ENCODE measurements at places on chromosomes 5 and 9.

DNA sequence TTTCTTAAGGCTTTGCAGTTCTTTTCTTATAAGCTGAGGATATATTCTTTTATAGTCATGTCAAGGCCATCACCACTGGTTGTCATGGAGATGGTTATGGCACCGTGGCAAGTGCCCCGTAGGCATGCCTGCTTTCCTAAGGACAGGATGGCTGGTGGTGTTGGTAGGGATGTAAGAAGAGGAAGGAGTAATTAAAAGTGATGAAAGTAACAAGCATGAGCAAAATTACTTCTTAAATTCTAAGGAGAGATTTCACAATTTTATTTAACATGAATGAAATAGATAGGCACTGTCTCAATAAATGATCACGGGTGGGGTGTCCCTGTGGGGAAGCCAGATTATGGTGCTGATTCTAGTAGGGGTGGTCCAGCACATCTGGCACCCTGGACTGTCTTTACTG is 290.2 kb upstream of the KLF4 start:
- DNase-seq, result peak; percentile 17

DNA sequence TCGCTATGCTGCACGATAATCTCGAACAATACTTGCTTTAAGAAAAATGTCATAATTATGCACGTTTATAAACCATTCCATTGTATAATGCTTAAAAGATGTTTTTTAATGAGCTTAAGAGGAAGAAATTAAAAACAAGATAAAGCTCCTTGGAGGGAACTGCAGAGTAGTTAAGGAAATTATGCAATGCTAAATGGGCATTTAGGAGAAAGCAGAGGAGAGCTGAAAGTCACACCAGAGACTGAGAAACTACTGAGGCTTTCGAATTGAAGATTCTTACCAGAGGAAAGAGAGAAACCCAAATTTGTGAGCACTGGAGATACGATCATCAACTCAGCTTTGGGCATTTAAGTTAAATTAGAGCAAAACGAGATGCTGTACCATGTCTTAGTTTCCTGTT is 119.4 kb downstream of the CDH10 start:
- DNase-seq, result no peak

DNA sequence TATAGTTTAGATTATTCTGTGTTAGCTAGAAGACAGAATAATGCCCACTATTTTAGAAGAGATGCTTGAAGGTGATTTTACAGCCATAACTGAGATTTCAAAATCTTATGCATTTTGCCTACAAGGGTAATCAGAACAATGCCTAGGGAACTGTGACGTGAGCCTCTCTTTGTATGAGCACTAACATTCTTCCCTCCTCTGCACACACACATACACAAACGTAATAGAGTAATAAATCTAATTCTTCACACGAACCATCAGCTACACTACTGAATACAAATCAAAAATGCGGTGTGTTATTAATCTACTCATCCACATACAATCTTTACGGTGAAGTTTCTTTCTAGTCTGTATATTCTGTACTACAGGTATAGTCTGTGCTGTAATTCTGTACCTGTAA is 227.8 kb downstream of the PLK2 start:
- no peak for DNase-seq

- DNase-seq, result peak; percentile 80
These were observed 72.8 kb downstream of the SHB start for GRCh38 chr9:37995961-37996818.

DNA sequence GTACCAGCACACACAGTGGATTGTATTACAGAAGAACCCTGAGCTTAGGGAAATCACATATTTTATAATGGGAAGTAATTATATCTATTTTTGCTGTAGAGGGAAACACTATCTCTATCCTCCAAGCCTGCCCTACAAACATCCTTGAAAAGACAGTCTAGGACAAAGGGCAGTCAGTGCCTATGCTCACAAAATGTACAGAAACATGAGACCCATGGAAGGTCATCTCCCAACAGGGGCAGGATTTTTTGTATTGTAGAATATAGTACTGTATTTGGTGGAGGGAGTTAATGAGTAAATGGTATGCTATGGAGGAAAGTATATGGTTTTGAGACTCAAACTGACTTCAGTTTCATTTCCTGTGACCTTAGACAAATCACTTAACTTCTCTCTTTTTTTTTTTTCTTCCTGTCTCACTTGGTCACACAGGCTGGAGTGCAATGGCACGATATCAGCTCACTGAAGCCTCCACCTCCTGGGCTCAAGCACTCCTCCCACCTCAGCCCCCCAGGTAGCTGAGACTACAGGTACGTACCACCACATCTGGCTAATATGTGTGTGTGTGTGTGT is 5.8 kb upstream of the RAB14 start:
- DNase-seq, result no peak
